ENCODE measurements at places on chromosomes 11 and 22.

DNA sequence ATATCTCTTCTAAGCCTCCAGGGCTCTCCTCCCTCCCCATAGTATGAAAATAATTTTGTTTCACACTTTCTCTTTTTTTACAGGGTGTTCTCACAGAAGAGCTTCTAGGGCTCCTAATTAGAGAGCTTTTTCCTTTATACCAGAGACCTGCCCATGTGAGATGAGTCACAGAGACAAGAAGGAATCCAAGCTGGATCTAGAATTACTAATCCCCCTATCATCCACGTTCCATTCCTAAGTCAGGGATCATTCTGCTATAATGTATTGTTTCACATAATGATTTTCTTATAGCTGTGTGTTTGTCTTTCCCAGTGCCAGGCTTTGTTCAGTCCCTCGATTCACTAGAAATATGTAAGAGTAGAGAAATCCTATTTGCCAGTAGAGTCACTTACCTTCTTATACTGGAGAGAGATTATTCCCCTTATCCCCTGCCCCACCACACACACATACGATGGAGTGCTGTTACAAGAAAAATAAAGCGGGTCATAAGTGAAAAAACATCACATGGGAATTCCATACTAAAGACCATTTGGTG is 778.3 kb upstream of the LRRC4C start:
- no peak for DNase-seq

DNA sequence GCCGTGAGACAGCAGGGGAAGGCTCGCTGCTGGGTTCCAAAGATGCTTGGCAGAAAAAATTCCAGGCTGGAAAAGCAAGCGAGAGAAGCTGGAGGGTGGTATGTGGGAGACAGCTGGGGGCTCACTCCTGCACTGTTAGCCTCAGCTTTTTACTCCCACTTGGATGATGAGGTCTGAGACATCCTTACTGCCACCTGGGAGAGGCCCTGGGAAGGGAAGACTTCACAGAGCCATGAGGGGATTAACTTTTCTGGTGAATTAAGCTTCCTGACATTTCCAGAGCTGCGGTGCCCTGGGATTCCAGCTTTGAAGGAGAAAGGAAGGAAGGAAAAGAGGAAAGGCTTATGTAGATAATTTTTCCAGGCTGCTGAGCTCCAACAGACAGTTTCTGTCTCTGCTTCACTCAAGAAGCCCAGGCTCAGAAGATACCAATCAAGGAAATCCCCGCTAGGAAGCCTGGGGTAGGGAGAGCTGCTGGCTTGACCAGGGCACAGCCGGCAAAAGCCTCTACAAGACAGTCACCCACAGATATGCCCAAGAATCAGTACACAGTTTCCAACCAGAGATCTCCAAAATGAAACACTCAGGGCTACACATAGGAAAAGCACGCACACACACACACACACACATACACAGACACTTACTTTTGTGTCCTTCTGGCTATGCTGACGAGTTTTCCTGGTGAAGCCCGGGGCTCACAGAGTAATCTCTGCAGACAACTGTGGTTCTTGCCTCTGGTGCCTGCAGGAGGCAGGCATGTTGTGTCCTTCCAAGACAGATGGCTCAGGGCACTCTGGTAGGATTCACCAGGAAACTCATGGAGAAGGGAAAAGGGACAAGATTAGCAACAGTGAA is 907 bp downstream of the MCHR1 start:
- no peak for DNase-seq

DNA sequence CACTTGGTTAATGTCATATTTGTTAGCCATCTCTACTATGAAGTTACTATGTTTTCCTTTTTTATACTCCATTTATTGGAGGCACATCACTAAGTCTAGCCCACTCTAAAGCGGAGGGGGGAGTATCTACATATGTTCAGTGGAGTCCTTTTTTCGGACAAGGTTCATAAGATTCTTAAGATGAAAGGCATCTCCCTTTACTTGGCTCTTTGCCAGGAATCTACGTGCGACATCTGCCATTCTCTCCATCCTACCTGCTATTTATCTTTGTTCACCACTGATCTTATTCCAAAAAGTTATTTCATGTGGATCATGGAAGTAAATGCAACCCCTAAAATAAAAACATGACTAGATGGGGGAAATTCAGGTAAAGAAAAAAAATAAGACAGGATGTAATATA is 77.4 kb upstream of the YWHAH start:
- DNase-seq, result no peak

DNA sequence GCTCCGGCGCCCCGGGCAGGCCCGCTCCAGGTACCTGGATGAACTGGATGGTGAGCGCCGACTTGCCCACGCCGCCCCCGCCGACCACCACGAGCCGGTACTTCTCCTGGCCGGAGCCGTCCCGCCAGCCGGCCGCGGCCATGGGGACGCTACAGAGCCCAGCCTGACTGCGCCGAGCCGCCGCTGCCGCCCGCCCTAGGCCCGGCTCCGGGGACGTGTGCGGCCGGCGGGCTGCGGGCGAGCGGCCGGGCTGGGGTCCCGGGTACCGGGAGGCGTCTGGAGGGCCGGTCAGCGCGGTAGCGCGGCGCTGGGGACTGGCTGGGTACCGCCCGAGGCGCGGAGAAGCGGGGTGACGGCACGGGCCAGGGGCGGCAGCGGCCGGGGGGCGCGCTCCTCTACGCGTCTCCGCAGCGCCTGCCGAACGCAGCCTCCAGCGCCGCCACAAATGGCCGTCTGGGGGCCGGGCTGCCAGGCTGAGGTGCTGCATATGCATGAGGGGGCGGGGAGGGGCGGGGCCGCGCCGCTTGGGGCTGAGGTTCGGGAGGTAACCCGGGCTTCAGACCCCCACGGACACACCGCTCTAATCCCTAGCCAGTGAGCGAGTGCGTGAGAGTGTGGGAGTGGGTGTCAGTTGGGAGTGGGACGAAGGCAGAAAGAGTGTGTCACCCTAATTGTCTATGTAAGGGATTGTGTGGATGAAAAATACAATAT is at the start of gene RRAS2:
Gene RRAS2, minus strand, starts transcription at position 455 of the 711 bp plus-strand sequence. Its CDS starts 313 bp downstream, at position 142.
- no peak for DNase-seq

DNA sequence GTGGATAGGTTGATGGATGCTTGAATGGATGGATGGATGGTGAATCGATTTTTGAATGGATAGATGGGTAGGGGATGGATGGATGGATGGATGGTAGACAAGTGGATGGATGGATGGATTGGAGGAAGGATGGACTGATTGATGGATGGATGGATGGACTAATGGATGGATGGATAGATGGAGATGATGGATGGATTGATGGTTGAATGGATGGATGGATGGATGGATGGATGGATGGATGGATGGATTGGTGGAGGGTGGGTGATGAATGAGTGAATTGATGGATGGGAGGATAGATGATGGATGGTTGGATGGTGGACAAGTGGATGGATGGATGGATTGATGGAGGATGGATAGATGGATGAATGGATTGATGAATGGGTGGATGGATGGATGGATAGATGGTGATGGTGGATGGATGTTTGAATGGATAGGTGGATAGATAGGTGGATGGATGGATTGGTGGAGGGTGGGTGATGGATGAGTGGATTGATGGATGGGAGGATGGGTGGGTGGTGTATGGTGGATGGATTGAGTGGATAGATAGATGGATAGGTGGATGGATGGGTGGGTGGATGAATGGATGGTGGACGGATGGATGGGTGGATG is 1140.9 kb downstream of the BRD1 start:
- DNase-seq, result no peak

DNA sequence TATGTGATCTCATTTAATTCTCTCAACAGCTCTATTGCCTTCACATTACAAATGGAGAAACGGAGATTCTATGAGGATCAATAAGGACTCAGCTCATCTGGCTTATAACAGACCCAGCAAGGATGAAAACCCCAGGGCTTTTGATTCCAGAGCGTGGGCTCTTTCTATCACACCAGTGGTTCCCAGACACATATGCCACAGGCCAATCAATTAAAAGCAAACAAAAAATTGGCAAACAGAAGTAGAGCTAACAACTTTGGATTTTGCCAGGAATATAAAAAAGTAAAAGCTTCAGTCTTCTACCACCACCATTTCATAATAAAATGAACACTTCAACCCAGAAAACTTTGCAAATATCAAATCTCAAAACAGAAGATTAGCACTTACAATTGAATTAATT is 71.1 kb upstream of the FAT3 start:
- no peak for DNase-seq

DNA sequence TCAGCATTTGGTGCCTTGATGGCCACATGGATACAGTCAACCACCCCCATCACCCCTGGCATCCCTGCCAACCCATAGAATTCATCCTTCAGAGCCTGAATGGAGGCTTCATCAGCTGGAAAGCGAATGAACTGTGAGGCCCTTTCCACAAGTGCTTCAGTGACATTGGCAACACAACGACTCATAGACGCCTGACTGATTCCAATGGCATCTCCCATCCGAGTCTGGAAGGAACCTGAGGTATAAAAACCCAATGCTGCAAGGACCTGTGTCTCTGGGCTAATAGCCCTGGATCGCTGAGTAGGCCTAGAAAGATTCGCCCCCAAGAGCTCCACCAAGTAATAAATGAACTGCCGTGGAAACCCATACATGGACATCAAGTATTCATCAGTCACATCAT is 1.3 kb downstream of the HARBI1 start:
- DNase-seq, result peak; percentile 36

DNA sequence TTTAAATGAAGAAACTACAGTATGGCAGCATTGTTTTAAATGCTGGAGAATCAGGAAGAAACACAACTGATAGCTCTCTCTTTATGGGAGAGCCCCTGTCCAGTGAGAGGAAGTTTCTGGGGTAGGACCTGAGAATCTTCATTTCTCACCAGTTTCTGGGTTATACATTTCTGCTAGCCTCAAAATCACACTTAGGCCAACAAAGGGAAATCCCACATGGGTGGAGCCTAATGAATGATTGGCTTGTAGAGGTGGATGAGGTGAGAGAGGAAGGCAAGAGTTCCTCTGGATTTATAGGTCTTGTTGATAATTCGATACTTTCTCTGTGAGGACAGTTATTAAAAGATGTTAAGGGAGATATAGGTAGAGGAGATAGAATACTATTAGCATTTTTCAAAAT is 1397.3 kb upstream of the TENM4 start:
- DNase-seq, result no peak

GRCh38 chr11:1480191-1480554 is 6.4 kb downstream of the MOB2 start:
- no peak for DNase-seq

- DNase-seq, result no peak
These were observed 10.6 kb downstream of the STT3A start for GRCh38 chr11:125603207-125603606.

DNA sequence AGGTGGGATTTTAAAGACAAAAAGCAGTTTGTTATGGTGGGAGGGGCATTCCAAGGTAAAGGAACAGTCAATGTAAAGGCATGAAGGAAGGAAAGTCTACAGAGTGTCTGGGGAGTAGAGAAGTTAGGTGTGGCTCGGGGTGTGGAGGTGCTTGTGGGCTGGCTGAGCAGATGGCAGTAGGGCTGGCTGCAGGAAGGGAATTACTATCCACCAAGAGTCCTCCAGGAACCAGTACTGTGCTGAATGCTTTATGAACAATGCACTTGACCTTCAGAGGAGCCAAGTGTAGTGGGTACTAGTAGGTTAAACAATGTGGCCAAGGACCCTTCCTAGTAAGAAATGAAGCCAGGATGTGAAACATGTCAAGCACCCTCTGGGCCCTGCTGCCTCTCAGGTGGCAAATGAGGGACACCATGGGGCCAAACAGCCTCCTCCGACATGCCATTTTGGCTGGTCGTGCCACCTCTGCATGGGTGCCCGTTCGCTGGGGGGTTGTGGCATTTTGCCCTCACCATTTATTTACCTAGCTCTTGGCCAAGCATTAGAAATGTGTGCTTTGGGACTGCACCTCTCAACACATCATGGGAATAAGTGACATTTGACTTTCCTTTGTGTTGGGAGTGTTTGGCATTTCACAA is 123.6 kb upstream of the TENM4 start:
- no peak for DNase-seq

DNA sequence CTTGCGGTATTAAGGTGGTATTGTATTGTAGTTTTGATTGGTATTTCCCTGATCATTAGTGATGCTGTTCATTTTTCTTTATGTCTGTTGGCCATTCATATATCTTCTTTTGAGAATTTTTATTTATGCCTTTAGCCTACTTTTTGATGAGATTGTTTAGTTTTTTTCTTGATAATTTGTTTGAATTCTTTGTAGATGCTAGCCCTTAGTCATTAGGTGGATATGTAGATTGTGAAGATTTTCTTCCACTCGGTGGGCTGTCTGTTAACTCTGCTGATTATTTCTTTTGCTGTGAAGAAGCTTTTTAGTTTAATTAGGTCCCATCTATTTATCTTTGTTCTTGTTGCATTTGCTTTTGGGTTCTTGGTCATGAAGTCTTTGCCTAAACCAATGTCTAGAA is 115.4 kb downstream of the VPREB1 start:
- no peak for DNase-seq

DNA sequence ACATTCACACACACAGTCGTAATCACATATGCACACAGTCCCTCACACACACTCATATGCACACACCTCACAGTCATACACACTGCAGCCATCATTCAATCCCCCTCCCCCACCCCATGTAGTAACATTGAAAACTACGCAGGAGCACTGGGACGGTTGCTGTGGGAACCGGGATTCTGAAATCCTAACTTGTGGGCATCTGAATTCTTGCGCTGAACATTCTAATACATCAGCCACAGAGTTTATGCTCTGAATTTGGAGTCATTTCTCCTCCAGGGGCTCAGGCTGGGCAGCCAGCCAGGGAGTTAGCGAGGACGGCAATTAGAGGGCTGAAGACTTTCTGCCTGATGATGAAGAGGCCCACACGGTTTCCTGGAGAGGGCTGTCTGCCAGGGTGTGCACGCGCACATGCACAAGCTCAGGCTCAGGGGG is 32.7 kb downstream of the CD6 start:
- DNase-seq, result no peak

- DNase-seq, result peak; percentile 19
These were observed 53.6 kb upstream of the OR5D13 start for GRCh38 chr11:55719608-55720160.

- no peak for DNase-seq
These were observed 287 bp downstream of the RPS13 start for GRCh38 chr11:17077240-17077519.

GRCh38 chr11:93850594-93851018 is at the start of gene VSTM5:
VSTM5 (minus strand) TSS chr11:93850618; CDS start chr11:93850502, 116 bp downstream.
- DNase-seq, result no peak
